ENCODE measurements at places on chromosomes 3 and 15.

GRCh38 chr3:126995254-126995780, 12.4 kb downstream of the PLXNA1 start:
- H3K4me3 ChIP-seq = no peak overlapping the region
- H3K4me1 ChIP-seq = peaks cover 51% of the 10 kb centered on the region
- DNase-seq = no peak

DNA sequence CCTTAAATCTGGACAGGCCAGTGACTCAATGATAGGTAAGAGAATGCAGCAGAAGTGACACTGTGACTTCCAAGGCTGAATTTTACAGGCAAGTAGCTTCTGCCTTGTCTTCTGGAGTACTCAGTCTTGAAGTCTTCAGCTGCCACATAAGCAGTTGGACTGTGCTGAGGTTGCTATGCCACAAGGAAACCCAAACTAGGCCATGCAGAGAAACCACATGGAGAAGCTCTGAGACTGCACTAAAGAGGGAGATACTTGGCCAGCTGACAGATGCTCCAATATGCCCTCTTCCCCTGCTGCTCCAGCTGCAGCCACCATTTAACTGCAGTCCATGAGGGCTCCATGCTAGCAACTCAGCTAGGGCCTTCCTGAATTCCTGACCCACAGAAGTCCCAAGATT, 119.4 kb upstream of the GADL1 start:
- DNase-seq = no peak
- no peak overlapping the region for H3K27ac ChIP-seq
- no peak overlapping the region for H3K4me3 ChIP-seq
- no peaks in the 10 kb centered on the region for H3K36me3 ChIP-seq
- H3K27me3 ChIP-seq = no peaks in the 10 kb centered on the region

GRCh38 chr3:192851821-192852372, 65.8 kb downstream of the MB21D2 start:
- no peaks in the 10 kb centered on the region for H3K36me3 ChIP-seq
- H3K4me1 ChIP-seq = peaks cover 46% of the 10 kb centered on the region
- H3K27me3 ChIP-seq = no peaks in the 10 kb centered on the region
- H3K4me3 ChIP-seq = no peak overlapping the region
- peak; percentile 77 for DNase-seq

GRCh38 chr3:10292505-10293419, at the start of gene GHRL:
Gene GHRL (minus strand): TSS chr3:10292947. CDS start chr3:10290180, 2,767 bp downstream.
- no peak within 1 kb of the TSS for H3K4me3 ChIP-seq
- peak; percentile 43 for DNase-seq
- peaks cover 43% of the 10 kb centered on the region for H3K36me3 ChIP-seq
- peaks cover 22% of the 10 kb centered on the region for H3K4me1 ChIP-seq

GRCh38 chr3:142418926-142419592, 28.8 kb downstream of the XRN1 start:
- no peak for DNase-seq
- no peaks in the 10 kb centered on the region for H3K27me3 ChIP-seq
- no peak overlapping the region for H3K27ac ChIP-seq
- peaks cover 97% of the 10 kb centered on the region for H3K36me3 ChIP-seq

DNA sequence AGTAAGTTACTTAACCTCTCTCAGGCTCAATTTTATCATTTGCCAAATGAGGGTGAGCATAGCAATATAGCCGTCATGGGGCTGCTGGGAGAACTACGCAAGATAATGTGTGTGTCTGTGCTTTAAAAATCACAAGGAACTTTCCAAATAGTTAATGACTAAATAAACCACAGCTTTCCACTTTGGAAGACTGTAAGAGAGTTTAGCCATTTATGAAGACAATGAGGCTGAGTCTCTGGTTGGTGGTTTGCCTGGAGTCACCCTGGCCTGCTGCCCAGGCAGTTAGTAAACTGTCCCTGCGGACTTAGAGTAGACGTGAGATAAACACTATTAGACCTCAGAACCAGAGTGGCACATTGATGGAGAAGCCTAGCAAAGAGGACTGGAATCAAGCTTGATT, 357.7 kb downstream of the CLSTN2 start:
- H3K36me3 ChIP-seq = no peaks in the 10 kb centered on the region
- no peaks in the 10 kb centered on the region for H3K27me3 ChIP-seq
- no peak overlapping the region for H3K27ac ChIP-seq
- no peak overlapping the region for H3K4me3 ChIP-seq
- no peak for DNase-seq

GRCh38 chr3:4656059-4656458, 162.9 kb downstream of the ITPR1 start:
- H3K36me3 ChIP-seq = peaks cover 58% of the 10 kb centered on the region
- DNase-seq = peak; percentile 86
- no peaks in the 10 kb centered on the region for H3K4me1 ChIP-seq
- no peaks in the 10 kb centered on the region for H3K27me3 ChIP-seq
- H3K4me3 ChIP-seq = no peak overlapping the region

DNA sequence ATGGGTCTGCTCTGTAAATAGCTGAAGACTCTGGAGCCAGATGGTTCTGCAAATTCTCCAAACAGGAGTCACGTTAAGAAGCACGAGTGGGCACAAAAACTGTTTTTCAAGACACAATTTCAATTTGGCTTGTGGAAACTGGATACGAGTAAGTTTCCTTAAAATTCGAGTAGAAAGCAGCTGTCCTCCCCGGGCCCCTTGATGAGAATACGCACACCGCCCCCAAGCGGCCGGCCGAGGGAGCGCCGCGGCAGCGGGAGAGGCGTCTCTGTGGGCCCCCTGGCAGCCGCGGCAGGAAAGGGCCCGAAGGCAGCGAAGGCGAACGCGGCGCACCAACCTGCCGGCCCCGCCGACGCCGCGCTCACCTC, 778 bp upstream of the THBS1 start:
- DNase-seq = peak; percentile 97
- H3K4me1 ChIP-seq = peaks cover 32% of the 10 kb centered on the region
- H3K4me3 ChIP-seq = peak overlapping the region; percentile 61

- peaks cover 11% of the 10 kb centered on the region for H3K4me1 ChIP-seq
- no peaks in the 10 kb centered on the region for H3K36me3 ChIP-seq
- no peak for DNase-seq
These were observed 40.2 kb downstream of the CLEC3B start for GRCh38 chr3:45066109-45066801.

GRCh38 chr15:100520132-100520921, 8.4 kb downstream of the CERS3 start:
- no peak overlapping the region for H3K4me3 ChIP-seq
- no peak overlapping the region for H3K27ac ChIP-seq
- H3K27me3 ChIP-seq = no peaks in the 10 kb centered on the region
- no peaks in the 10 kb centered on the region for H3K36me3 ChIP-seq
- DNase-seq = no peak

GRCh38 chr3:197174927-197175326, 123.5 kb downstream of the DLG1 start:
- no peaks in the 10 kb centered on the region for H3K27me3 ChIP-seq
- no peaks in the 10 kb centered on the region for H3K36me3 ChIP-seq
- H3K27ac ChIP-seq = no peak overlapping the region

DNA sequence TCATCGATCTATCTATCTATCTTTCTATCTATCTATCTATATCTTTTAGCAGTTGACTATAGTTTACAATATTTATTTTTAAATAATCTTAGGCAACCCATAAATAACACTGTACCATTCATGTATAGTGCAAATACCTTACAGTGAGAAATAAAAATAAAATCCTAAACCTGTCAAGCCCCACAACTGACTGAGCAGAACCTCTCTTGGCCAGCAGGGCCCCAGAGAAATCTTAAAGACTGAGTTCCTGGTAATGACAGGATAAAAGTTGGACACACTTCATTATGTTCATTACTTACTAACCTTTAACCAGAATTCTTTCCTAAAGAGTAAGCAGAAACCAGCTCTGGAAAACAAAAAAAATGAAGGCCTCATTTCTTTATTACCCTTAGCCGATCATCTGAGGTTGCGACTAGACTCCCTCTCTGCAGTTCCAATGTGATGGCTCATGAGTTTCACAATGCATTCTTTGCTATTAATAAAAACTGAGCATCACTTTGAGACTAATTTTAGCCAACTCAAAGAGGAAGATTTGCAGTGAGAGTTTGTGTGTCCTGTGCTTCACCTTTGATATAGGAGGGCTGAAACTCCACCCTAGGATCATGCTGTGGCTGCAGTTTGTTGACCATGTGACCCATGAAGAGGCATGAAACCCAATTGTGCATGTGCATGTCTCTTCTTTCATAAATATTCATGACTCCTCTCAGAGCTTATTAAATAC, 1072.0 kb downstream of the NSUN3 start:
- no peak for DNase-seq
- H3K36me3 ChIP-seq = no peaks in the 10 kb centered on the region
- H3K27me3 ChIP-seq = no peaks in the 10 kb centered on the region
- H3K4me1 ChIP-seq = no peaks in the 10 kb centered on the region
- no peak overlapping the region for H3K27ac ChIP-seq

GRCh38 chr3:24802614-24803013, 308.0 kb upstream of the THRB start:
- no peak for DNase-seq
- no peak overlapping the region for H3K27ac ChIP-seq
- H3K4me3 ChIP-seq = no peak overlapping the region
- H3K4me1 ChIP-seq = no peaks in the 10 kb centered on the region

DNA sequence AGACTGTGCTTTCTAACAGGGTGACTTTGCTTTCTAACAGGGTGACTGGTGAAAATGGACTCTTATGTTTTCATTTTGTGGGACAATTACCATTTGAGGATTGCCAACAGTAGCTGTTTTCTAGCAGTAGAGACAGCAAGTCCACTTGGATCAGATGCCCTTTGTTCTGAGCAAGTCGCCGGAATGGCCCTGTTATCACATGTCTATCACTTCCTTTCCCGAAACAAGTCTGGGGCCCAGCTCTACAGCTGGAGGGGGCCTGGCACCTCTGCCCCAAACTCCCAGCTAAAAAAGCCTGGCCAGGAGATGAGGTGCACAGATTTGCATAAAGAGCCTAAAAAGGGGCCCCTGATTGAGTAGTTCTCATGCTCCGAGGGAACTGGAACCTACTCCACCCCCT, 44.6 kb downstream of the THBS1 start:
- no peak for DNase-seq
- peaks cover 19% of the 10 kb centered on the region for H3K4me1 ChIP-seq
- H3K27ac ChIP-seq = no peak overlapping the region
- no peak overlapping the region for H3K4me3 ChIP-seq
- H3K27me3 ChIP-seq = no peaks in the 10 kb centered on the region

GRCh38 chr3:12670365-12671119, 6.6 kb upstream of the RAF1 start:
- no peaks in the 10 kb centered on the region for H3K4me1 ChIP-seq
- no peak overlapping the region for H3K4me3 ChIP-seq
- DNase-seq = no peak
- H3K36me3 ChIP-seq = no peaks in the 10 kb centered on the region
- no peak overlapping the region for H3K27ac ChIP-seq

DNA sequence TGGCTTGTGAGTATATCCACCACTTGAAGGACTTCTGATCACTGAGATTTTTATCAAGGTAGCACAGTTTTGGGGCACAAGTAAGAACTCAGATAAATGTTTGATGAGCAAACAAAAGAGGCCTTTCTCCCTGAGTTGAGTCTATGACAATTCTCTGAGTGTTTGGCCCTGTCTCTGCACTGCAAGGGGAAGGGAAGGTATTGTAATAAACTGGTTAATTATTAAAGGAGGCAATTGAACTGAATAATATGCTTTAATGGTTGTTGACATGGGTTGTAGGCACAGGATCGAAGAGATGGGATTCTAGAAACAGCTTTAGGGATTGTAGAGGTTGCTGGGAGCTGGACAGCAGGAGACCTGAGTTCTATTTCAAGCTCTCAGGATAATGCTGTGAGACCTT, 95.0 kb upstream of the MRPL3 start:
- no peaks in the 10 kb centered on the region for H3K36me3 ChIP-seq
- H3K27ac ChIP-seq = no peak overlapping the region
- DNase-seq = no peak
- no peaks in the 10 kb centered on the region for H3K4me1 ChIP-seq

DNA sequence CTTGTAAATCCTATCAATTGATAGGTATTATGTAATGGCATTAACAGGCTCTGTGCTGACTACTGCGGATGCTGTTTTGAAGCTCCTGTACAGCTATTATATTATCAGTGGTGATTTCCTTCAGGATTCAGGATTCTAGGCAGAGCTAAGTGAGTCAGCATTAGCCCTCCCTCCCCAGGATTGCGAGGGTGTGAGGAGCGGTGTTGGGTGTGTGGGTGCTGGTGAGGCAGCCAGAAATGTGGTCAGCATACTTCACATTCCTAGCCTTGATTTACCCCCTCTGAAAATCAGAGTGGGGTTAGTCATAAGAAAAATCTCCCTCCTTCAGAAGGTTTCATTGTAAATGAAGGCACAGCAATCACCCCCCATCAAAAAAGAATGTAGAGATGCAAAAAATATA, 72.5 kb downstream of the SNTN start:
- H3K36me3 ChIP-seq = no peaks in the 10 kb centered on the region
- H3K27ac ChIP-seq = no peak overlapping the region
- H3K4me3 ChIP-seq = no peak overlapping the region
- no peak for DNase-seq
- H3K27me3 ChIP-seq = no peaks in the 10 kb centered on the region
- no peaks in the 10 kb centered on the region for H3K4me1 ChIP-seq

GRCh38 chr3:53776494-53777101, 69.6 kb downstream of the CHDH start:
- H3K36me3 ChIP-seq = no peaks in the 10 kb centered on the region
- H3K27ac ChIP-seq = no peak overlapping the region
- H3K27me3 ChIP-seq = no peaks in the 10 kb centered on the region
- no peaks in the 10 kb centered on the region for H3K4me1 ChIP-seq
- no peak for DNase-seq

GRCh38 chr3:98551754-98552153, 20.0 kb downstream of the GPR15 start:
- H3K27ac ChIP-seq = no peak overlapping the region
- no peaks in the 10 kb centered on the region for H3K4me1 ChIP-seq
- no peak overlapping the region for H3K4me3 ChIP-seq
- no peak for DNase-seq

DNA sequence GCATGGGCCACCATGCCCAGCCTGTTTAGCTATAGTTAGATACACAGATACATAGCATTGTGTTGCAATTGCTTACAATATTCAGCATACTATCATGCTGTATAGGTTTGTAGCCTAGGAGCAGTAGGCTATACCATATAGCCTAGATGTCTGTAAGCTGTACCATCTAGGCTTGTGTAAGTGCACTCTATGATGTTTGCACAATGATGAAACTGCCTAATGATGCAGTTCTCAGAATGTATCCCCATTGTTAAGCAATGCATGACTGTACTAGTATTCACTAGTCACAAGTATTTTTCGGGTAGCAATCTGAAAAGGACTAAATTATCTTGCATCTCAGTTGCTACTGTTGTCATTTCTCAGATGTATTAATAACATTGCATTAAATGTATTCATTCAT, 16.0 kb downstream of the PIGB start:
- no peak overlapping the region for H3K27ac ChIP-seq
- no peaks in the 10 kb centered on the region for H3K4me1 ChIP-seq
- peaks cover 96% of the 10 kb centered on the region for H3K36me3 ChIP-seq
- H3K4me3 ChIP-seq = no peak overlapping the region
- H3K27me3 ChIP-seq = no peaks in the 10 kb centered on the region
- no peak for DNase-seq
